ENCODE measurements at places on chromosomes 5 and 9.

DNA sequence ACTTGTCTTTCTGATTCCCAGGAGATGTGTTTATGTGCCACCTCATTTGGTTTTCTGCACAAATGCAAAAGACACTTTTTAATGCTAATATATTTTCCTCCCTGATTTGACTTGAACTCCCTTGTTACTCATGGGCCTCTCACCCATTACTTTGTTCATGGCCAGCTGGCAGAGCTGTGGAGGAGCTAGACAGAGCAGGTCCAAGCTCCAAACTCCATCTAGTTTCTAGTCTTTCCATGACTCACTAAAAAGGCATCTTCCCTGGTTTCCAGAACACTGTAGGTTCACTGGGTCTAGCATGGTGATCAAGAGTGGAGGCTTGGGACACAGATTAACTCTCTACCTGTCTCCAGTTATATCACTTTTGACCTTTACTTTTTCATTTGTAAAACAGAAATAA lies 161.0 kb upstream of the SLC28A3 start:
- DNase-seq: no peak

DNA sequence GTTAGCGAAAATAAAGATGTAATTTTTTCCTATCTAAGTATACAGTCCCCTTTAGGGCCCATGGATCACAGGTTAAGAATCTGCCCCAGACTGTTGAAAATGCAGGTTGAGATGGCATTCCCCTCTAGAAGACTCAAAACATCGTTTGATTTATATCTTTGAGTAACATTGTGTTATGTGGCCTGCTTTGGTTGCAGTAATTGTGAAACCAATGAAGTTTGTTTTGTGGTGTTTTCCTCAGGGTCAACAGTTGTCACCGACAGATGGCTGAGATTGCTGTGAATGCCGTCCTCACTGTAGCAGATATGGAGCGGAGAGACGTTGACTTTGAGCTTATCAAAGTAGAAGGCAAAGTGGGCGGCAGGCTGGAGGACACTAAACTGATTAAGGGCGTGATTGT lies 7.8 kb downstream of the CCT5 start:
- DNase-seq: no peak

DNA sequence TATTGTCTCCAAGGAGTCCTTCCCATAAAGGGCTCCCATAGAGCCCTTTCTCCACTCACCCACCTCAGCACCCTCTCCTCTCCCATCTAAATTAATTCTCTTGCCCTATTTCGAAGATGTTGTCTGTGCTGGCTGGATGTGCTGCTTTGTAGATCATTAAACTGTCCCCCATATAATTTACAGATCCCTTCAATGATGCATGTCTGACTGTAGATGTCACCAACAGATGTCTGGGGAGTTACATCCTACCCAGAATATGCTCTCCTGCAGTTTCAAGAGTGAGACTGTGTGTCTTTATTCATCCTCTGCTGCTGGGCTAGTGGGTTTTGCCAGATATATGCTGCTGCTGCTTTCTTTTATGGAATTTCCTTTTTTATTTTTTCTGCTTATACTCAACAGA lies 351.2 kb downstream of the MLLT3 start:
- DNase-seq: no peak

DNA sequence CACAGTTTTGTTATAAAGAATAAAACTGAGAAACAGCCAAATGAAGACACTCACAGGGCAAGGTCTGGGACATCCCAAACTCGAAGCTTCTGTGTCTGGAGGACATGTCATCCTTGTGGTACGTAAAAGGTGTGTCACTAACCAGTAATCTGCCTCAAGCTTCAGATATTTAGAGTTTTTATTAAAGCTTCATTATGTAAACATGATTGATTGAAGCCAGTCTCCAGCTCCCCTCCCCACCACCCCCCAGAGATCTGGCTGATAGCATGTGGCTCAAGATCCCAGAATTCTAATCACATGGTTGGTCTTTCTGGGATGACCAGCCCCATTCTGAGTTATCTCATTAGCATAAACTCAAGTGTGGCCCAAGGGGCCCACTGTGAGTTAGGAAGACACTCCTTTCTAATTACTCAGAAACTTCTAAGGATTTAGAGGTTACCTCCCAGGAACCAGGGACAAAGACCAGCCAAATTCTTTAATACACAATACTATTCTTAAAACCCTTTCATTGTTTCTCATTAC lies 31.4 kb upstream of the ERAP1 start:
- DNase-seq: no peak

GRCh38 chr5:117487556-117487955 lies 912.9 kb upstream of the SEMA6A start:
- no peak for DNase-seq

DNA sequence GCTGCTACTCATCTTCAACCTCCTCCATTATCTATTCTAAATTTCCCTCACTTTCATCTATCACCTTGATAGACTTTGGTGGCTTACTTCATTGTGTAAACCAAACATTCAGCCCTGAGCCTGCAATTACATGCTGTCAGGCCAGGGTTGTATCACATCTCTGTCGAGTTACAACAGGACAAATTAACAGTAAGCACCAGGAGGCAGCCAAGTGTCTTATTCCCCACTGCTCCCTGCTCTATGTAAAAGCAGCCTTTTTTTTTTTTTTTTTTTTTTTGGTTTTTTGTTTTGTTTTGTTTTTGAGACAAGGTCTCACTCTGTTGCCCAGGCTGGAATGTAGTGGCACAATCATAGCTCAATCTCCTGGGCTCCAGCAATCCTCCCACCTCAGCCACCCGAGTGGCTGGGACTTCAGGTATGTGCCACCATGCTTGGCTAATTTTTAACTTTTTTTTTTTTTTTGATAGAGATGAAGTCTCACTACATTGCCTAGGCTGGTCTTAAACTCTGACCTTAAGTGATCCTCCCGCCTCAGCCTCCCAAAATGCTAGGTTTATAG lies 15.2 kb upstream of the ZCCHC9 start:
- no peak for DNase-seq

DNA sequence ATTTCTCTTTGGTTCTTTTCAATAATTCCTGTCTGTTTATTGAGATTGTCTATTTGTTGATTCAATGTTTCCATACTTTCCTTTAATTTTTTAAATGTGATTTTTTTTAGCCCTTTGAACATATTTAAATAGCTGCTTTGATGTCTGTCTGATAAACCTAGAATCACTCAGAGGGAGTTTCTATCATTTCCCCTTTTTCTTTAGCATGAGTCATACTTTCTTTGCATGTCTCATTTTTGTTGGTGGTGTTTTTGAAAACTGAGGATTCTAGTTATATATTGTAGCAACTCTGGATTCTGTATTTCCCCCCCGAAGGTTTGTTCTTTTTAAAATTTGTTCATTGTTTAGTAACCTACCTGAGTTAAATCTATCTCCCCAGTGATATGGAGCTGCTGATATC lies 24.2 kb upstream of the ZNF618 start:
- DNase-seq: peak; percentile 54

DNA sequence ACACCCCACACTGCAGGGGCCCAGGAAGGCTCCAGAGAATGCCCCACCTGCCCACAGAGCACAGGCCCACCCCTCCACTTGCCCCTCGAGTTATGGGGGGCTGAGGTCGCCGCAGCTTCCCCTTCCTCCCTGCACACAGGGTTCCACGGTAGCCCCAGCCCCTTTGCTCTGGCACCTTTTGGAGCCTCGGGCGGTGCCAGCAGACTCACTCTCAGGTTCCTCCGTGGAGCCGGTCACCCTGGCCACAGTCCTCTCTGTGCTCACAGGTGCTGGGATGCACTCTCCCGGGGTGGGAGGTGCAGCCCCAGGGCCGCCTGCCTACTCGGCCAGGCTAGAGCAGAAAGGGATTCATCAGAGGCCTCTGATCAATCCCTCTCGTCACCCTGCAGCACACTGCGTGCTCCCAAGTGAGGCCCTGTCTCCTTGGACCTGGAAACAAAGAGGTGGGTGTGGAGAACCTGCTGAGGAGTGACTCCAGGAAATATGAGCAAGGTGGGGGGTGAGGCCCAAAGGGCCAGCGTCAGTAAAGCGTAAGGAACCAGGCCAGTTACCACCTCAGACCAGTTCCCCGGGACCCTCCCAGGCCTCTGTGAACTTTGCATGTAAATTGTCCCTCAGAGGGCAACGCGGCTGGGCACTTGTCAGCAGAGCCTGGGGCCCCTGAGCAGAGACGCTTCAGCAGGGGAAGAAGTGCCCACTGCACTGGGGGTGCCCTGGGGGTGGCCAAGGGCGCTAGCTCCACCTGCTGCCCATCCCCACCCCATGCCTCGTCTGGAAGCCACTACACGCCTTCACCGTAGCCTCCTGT lies 167.8 kb downstream of the OLFM1 start:
- DNase-seq: no peak

DNA sequence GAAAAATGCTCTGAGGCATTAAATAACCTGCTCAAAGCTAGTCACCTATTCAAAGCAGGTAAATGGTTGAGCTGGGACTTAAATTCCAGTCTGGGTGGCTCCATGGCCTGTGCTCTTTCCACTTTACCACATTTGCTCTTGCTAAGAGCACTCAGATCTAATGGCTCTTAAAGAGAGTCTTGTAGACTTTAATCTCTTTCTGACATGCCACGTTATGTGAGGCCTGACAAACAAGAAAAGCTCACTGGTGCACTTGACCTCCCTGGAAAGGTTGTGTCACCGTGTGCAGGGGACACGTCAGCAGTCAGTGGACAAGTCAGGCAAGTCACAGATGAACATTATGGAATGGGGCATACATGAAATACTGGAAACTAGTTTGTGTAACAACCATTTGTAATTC lies 129.9 kb upstream of the RPS23 start:
- DNase-seq: no peak

DNA sequence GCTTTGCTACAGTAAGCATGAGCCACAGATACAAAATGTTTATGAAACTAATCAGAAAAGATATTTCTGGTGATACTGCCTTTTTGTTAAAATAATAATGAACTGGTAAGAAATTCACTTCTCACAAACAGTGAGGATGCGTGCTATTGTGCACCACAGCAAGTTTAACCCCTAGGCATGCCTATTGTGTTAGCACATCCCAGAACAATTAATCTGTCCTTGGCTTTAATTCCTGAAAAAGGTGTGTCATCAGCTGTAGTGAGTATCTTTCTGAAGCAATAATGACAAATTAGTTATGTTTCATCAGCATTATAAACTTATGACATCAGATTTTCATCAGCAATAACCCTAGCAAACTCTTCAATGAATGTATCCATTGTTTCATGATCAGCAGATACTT lies 1307.2 kb downstream of the EFNA5 start:
- no peak for DNase-seq

DNA sequence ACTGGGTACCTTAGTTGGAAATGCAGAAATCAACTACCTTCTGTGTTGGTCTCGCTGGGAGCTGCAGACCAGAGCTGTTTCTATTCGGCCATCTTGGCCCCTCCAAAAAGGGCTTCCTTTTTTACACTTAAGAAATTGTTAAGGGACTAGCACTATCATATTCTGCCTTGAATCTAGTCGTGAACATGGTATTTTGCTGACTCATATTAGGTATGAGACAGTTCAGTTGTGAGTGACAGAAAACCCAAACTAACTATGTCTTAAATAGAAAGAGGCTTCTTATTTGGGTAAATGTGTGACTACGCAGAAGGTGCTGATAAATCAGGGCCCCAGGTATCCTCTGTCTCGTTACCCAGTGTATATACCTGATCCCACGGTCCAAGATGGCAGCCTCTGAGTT lies 298.2 kb downstream of the EDIL3 start:
- no peak for DNase-seq

DNA sequence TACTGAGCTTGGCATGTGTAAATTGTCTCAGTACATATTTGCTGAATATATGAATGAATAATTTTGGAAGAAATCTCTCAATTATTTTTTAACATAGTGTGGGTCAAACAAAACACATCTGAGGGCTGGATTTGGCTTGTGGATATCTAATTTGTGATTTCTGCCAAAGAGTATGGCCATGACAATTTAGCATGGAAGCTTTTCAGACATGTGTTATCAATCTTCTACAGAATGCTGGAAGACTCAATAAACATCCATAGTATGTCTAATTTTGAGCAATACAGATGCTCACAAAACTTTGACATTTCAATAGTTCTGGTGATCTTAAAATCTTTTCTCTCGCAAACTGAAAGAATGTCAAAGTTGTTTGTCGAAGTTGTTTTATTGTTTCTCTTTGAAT lies 214.1 kb upstream of the ANKH start:
- DNase-seq: no peak

DNA sequence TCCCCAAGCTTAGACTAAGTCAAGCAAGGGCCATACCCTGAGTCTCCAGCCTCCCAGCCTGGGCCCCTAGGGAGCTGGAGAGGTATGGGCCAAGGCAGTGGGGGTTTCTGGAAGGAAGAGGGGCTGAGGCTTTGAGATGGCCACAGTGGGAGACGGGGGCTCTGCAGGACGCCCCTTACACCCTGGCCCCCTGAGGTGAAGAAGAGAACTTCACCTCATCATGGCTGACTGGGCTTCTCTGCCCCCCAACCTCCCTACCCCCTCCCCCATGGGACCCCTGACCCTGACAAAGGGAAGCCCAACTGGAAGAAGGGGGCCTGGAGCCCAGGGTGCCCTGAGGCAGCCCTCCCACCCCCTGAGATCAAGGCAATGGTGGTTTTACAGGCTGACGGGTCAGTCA lies 25.8 kb downstream of the PCDH1 start:
- no peak for DNase-seq

DNA sequence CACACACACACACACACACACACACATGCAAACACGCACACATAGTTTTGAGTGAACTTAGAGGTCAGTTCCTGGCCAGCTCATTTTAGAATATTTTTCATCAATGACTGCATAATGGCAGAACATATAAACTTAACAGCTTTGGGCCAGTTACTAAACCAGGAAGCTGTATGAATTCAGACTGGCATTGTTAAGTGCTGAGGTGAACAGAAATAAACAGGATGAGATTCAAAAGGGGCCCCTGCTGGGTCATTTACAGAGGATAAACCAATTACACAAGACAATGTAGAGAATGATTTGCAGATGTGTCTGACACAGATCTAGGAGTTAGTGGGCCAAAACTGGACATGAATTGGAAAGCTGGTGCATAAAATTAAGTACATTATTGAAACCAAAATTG lies 44.6 kb downstream of the MARCHF11 start:
- DNase-seq: no peak

- DNase-seq: no peak
These were observed 636.1 kb downstream of the PSAT1 start for GRCh38 chr9:78932849-78933627.

GRCh38 chr9:32968101-32969011 lies 33.1 kb downstream of the APTX start:
- peak; percentile 63 for DNase-seq

DNA sequence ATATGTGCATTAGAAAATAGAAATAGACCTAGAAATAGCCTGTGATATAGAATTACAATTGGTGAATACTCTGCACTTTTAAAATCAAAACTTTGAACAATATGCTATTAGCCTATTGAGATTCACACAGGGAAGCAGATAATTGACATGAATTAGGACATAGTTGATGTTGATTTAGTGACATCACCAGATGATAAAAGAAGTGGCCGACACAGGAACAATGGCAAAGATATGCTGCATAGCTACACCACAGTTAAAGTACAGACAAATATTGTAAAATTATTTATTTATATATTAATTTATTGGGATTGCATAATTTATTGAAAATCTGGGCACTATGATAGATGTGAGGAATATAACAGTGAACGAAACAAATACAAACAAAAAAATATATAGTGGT lies 261.5 kb upstream of the CCNH start:
- no peak for DNase-seq

GRCh38 chr5:69202497-69202896 lies 13.1 kb downstream of the CENPH start:
- no peak for DNase-seq

GRCh38 chr9:79946712-79947111 lies 374.9 kb downstream of the TLE4 start:
- DNase-seq: no peak
